ENCODE measurements at places on chromosomes 3 and 15.

DNA sequence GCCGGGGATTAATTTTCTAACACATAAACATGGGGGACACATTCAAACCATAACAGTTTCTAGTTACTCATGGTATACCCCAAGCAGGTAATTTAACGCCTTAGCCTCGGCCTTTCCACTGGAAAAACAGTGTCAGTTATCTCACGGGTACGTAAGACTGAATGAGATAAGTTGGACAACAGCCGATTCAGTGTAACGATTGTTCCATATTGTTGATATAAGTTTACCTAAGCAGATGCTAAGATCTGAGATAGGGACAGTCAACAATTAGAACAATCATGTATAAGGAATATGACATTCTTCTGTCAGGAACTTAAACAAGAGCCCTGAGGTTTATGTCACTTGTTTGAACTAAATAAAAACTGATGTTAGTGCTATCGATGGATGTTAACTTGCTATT is 130.8 kb downstream of the GHSR start:
- no peak for DNase-seq

DNA sequence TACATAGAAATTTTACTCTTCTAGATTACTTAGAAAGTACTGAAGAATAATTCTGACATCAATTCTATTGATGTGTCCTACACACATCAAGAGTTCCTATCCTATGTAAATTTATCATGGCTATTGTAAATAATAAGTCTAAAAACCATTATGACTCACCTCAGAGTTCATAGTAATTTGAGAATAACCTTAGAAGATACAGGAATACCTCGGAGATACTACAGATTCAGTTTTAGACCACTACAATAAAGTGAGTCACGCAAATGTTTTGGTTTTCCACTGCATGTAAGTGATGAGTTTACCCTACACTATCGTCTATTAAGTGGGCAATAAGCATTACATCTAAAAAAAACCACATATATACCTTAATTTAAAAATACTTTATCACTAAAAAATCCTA is 74.8 kb downstream of the NR1I2 start:
- DNase-seq, result no peak

GRCh38 chr15:75193976-75194375 is 7.7 kb upstream of the C15orf39 start:
- DNase-seq, result no peak

DNA sequence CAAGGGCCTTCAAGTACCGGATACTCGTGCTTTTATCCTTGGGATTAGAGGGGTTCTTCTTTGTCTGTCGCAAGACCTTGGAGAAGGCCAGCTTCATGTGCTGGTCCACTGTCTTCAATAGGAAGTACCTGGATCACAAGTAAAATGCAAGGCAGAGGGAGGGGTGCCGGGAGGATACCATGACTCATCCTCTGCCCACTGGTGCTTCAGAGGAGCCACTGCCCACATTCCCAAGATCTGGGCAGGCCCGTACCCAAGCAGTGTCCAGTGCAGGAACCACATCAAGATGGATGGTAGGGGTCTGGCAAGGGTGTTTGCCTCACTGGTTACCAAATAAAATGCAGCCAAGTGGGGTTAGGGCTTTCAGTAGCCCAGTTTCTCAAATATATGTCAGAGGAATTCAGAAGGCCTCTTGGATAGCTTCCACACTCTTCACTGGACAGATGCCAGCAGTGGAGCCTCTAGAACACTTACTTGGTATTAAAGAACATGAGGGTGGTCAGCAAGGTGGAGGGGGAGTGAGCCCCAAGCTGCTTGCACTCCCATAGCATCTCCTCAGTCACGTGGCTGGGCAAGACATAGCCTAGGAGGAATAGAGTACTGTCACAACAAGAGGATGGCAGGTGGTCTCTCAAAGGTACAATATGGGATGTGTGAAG is 3.6 kb upstream of the IMPDH2 start:
- DNase-seq, result no peak

GRCh38 chr3:188993181-188993580 is 178.6 kb upstream of the TPRG1 start:
- no peak for DNase-seq

- DNase-seq, result peak; percentile 81
Measured at GRCh38 chr3:195863121-195864061, 45.0 kb downstream of the TNK2 start.

- no peak for DNase-seq
Measured at GRCh38 chr3:97970156-97970555, 2.1 kb downstream of the RIOX2 start.

GRCh38 chr15:57540211-57540610 is 51.5 kb upstream of the MYZAP start:
- no peak for DNase-seq

GRCh38 chr3:49013738-49014660 is 4.4 kb downstream of the DALRD3 start:
- DNase-seq, result peak; percentile 63

DNA sequence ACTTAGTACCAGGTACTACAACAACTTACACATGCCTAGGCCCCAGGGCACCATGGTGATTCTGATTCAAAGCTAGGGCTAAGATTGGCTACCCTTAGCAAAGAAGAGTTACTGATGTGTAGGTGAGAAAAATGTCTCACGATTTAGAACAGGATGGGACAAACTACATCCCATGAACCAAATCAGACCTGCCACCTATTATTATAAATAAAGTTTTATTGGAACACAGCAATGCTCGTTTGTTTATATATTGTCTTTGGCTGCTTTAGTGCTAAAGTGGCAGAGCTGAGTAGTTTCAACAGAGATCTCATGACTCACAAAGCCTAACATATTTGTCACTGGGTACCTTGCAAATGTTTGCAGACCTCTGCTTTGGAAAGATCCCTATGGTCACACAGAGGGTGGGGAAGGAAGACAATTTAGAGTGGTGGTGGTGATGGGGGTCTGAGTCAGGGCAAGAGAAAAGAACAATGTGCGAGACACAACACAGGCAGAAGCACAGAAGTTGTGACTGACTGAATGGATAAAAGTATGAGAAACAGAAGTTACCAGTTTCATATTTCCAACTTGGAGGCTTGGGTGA is 770.6 kb upstream of the CFAP20DC start:
- DNase-seq, result no peak

DNA sequence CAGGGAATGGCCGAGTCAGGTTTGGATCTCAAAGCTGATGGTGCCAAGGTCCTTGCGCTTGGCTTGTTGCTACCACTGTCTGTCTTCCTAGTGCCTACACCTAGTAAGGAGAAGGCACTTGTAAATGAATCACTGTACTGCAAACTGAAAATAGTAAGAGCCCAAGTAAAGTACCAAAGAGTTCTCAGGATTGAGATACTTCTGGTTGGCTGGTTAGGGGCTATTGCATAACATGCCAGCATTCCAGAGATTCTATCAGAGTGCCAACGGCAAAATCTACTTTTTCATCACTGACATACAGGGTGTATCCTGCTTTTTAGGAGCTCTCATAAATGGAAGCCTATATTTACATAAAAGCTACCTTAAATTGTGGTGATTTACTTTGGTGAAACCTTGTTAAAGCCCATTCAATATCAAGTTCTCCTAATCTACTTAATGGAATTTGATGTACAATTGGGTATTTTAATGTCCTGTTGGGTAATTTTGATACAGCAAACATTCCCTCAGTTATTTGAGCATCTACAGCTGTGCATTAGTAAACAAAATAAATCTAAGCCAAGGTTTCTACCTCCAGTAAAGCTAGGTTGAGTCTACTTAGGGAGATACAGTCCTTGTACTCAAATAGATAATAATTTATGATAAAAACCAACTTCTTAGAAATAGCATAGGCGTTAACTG is 30.7 kb upstream of the CHD2 start:
- no peak for DNase-seq

DNA sequence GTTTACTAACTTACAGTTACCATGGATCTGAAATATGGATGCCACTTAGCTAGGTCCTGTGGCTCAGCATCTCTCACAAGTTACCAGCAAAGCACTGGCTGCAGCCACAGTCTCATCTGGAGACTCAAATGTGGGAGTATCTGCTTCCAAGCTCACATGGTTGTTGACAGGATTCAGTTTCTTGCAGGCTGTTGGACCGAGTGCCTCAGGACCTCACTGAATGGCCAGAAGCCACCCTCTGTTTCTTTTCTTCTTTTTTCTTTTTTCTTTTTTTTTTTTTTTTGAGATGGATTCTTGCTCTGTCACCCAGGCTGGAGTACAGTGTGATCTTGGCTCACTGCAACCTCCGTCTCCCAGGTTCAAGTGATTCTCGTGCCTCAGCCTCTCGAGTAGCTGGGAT is 20.1 kb upstream of the AMOTL2 start:
- no peak for DNase-seq

DNA sequence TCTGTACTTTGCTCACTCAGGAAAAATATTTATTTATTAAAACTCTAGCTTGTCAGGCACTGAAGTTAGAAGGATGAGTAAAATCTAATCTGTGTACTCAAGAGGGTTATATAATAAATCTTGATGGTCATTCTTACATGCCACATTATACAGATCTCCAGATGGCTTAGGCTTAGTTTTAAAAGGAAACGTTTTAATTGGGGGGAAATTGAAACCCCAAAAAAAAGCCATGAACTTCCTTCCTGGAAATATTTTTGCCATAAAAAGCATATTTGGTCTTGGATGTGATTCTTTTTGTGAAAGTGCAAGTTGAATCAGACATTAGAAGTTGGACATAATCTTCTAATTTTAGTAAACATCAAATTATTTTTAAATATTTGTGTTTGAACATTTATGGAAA is 6.0 kb downstream of the SENP8 start:
- DNase-seq, result no peak

DNA sequence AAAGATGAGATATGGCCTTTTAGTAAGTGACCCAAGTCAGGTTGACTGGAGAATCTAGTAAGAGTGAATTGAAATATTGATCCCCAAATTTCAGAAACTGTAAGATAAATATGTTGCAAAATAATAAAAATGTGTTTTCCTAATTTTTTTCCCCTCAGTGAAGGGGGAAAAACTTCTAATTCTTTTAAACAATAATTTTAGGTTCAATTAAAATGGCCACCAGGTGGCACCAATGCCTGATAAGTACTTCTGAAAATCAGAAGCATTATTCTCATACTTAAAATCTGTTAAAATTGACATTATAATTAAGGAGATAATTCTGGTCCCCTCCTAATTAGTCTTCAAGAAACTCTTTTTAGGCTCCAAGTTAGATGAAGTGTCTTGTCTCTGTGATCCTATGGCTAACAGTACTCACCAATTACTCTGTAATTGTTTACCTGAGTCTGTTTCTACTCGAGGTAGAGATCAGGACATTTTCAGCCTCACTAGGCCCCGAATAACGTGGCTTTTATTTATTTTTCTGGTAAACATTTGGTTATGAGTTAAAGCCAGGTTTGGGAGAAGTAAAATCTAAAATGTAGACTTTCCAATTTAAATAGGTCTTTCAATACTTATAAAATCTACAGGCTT is 52.6 kb downstream of the NMD3 start:
- DNase-seq, result peak; percentile 33

DNA sequence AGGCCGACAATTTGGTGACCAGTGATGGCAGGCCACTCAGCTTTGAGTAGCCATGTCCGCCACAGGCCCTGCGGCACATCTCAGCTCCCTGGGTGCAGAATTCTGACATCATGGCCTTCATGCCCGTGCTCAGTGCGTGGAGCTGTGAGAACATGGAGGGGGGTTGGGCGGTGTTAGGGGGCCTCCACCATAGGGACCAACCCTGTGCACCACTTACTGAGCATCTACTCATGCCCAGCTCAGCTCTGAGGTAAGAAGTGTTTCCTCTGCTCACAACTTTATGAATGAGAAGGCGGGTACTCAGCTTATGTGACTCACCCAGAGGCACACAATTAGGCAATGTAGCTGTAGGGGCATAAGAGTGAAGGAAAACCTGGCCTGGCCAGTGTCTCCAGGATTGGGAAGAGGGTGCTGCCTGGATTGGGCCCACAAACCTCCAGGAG is 10.5 kb downstream of the ACOX2 start:
- no peak for DNase-seq
